ENCODE measurements at places on chromosomes 1 and 21.

DNA sequence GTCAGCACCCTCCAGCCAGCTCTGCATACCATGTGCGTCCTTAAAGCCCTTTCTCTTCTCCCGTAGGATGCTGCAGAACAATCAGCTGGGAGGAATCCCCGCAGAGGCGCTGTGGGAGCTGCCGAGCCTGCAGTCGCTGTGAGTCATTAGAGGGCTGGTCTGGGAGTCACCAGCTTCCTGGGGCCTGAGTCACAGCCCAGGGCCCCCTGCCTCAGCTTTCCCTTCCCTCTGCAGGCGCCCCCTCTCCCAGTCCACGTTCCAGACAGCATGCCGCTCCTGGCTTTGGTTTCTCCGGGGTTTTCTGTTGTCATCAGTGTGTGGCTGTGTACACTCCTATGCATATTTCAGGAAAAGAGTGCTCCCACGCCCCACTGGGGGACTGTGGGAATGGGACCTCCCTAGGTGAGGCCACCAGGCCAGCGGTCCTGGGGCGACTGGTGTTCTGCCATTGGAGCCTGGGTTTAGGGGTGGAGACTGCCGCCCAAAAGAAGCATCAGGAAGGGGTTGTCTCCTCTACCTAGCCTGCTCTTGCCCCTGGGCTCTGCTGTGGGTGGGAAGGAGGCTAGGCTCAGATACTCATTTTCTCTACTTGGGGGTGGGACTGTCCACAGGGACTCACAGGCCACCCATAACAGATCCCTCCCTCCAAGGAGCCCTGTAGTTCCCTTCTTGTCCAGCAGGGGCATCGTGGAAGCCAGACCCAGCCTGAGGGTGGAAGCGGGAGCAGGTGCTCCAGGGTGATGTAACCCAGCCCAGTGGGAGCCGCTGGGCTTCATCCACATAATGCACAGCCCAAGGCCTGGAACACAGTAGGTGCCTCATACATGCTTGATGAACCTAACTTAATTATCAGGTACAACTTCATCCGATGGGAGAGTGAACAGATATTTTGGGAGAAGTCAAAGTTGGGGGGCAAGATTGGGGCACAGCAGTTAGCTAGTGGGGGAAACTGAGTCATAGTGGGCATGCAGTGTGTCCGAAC is 42.5 kb downstream of the LGR6 start:
- peak; percentile 89 for DNase-seq

DNA sequence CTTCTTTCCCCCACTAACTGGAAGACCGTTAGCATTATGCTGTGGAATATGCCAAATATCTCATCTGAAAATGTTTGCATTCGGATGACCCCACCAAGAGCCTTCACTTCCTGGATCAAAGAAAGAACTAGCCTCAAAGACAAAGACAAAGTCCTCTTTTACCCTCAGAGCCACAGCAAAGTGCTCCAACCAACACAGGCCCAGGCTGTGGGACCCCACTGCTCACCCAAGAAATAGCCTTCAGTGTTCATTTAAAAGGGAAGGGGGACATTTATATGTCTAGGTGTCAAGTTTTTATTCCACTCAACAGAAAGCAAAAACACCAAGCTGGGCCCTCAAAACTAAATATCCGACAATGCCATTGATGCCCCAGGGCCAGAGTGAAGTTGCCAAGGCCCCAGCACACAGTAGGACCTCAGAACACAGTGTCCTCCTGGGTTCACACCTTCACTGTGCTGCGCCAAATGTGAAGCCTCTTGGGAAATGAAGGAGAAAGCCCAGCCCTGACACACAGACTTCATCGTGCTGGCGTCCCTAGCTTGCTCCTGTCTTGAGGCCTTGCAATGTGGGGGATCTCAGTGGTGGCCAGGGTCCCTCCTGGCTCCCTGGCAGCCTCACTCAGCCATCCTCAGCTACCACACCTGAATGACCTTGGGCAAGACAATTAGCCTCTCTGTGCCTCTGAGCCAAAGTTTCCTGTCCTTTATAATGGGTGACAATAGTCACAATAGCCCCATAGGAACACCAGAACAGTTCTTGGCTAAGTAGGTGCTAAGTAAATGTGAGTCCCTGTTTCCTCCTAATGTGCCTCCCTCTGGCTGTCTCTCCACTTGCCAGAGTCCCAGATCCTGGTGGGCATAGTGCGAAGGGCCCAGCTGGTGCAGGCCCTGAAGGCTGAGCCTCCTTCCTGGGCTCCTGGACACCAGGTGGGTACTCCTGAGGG is 11.3 kb downstream of the CLCNKB start:
- no peak for DNase-seq

GRCh38 chr1:179003512-179004066 is 22.1 kb upstream of the FAM20B start:
- DNase-seq = no peak

- peak; percentile 94 for DNase-seq
Observed at GRCh38 chr1:85707990-85708828, at the start of gene ZNHIT6. Gene ZNHIT6, minus strand, starts transcription at chr1:85708433. Its CDS starts 149 bp downstream, at chr1:85708284.

All from H4 (cell line).